Hematopoietic multipotent progenitor cell treated with erythropoietin and hydrocortisone succinate and interleukin-3 and kit ligand, for 6 days (in vitro differentiated cells): ENCODE measurements at places on chromosomes 4 and X.

DNA sequence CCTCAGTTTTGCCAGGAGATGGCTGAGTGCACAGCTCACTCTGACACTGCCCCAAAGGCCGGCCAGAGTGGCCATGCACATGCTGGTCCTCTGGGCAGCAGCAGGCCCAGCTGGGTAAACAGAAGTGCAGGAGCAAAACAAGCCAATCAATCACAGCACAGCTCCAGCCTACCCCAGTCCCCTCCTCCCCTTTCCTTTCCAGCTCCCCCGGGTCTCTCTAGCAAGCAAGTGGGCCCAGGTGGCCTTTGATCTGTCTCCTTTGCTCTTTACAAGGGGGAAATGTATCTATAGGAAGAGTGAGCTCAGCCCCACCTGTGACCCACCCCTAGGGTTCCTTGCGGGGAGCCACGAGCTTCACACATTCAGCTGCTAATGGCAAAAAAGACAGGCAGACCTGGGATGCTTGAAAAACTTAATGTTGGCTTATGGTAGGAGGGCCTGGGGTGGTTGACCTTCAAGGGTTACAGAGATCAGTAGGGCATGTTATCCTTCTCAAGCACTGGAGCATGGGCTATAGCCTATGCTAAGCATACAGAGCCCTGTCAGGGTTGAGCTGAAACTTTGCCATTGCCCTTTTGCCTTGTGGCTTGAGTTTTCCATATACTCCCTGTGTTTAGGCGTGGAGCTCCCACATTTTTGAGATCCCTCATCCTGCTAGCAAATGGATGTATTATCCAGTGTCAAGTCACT, 57.8 kb upstream of the PLAC1 start:
- no peak for DNase-seq

DNA sequence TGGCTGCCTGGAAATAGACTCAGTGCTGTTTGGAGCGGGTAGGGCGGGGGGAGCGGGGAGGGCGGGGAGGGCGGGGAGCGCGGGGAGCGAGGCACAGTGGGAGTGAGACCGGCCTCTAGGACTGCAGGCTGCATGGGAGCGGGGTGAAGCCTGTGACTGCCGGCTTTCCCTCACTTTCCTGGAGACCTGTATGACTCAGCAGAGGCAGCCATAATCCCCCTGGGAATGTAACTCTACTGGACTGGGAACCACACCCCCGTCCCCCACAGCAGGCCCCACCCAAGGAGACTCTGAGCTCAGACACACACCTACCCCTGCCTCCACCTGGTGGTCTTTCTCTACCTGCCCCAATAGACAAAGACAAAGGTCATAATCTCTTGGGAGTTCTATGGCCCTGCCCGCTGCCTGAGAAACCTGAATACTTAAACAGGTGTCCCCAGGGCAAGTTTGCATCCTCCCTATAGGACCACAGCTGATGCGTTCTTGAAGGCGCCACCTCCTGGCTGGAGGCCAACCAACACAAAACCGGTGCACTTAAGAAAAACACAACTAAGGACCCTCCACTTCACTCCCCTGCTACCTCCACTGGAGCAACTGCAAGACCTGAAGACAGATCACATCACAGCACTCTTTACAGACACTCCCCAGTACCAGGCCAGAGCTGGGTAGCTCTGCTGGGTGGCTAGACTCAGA, 18.0 kb downstream of the HDAC8 start:
- DNase-seq = no peak

DNA sequence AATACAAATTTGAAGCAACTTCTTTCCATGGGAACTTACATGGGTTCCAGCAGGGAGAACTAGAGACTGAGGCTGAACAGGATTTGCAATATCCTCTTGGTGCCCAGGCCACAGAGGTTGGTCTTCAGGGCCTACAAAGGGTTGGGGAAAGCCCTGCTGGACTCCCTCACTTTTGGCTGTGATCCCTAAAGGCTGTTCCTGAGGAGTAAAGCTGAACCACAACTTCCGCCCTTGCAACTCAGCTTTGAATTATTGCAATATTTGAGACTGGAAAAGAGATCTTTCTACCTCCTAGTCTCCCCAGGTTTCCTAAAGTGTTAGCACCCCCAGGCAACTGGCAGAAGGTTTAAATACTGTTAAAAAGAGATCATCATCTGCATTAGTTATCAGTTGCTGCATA, 26.9 kb downstream of the DCHS2 start:
- no peak for DNase-seq

DNA sequence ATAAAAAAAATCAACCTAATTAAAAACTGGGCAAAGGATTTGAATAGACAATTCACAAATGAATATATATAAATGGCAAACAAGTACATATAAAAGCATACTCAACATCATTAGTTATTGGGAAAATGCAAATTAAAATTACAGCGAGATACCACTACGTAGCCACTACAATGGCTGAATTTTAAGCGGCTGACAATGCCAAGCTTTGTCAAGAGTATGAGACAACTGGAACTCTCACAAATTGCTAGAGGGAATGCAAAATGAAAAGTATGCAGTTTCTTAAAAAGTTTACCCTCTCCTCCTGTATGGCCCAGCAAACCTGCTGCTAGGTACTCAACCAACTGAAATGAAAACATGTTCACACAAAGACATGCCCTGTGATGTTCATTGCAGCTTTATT, 34.8 kb downstream of the ZFP42 start:
- DNase-seq = no peak

DNA sequence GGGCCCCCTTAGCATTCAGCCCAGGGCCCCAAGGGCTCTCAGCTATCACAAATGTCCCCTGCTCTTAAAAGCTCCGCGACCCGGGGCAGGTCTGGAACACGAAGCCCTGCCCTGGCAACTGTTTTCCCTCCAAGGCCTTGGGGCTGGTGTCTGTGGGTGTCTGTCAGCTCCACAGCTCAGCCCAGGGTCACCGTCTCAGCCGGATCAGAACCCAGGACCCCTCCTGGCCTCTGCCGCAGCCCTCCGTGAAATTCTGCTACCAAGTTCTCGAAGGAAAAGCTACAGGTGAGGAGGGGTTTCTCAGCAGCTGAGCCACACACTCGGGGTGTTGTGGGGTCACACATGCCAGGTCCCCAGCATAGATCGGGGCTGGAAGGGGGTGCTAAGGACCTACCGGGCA, 61.2 kb downstream of the ACOX3 start:
- DNase-seq = no peak

GRCh38 chr4:113869743-113870375, 108.3 kb upstream of the CAMK2D start:
- DNase-seq = no peak

GRCh38 chrX:8848911-8849310, 47.7 kb upstream of the FAM9A start:
- no peak for DNase-seq

DNA sequence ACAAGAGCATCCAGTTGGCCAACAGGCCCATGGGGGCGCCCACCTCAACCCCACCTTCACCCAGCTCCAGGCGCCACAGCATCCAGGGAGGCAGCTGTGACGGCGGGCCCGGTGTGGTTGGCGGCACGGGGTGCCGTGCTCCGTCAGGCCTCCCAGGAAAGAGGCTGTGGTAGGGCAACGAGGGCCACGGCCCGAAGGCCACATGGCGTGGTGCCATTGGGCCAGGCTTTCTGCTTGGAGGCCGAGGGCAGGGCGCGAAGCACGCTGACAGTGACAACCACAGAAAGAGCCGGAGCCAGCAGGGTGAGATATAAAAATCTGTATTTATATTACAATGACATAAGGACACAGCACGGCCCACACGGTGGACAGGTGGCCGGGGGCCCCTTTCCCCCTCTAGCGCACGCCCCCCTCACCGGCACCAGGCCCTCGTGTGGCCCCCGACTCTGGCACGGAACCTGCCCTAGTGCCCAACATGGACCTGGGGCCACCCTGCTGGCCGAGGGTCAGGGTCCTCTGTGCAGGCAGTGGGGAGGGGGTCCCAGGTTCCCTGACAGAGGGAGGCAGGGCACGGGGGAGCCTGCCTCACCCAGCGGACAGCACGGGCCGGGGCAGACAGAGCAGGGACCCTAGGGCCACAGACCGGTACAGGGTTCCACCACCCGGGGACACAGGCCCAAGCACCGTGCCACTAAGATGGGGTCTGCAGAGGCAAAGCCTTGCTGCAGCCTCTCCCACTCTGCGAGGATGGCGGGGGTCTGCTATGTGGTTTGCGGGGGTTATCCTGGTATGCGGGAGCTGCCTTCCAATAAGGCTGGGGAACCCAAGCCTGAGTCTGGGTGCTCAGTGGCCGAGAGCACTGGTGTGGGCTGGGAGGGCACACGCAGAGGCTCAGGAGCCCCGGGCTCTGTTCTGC, 5.5 kb upstream of the HAUS3 start:
- no peak for DNase-seq

- DNase-seq = peak; percentile 58
These were observed 16.2 kb upstream of the S100G start for GRCh38 chrX:16633754-16634153.

GRCh38 chrX:138982365-138982764, 270.8 kb upstream of the FGF13 start:
- DNase-seq = peak; percentile 46

GRCh38 chr4:101977076-101977475, 186.5 kb downstream of the BANK1 start:
- no peak for DNase-seq

GRCh38 chrX:138748480-138748879, 37.0 kb upstream of the FGF13 start:
- DNase-seq = peak; percentile 18

- DNase-seq = no peak
These were observed 17.7 kb downstream of the ACSL1 start for GRCh38 chr4:184807797-184808712.

- DNase-seq = no peak
These were observed 54.6 kb downstream of the PROM1 start for GRCh38 chr4:16029262-16029661.

DNA sequence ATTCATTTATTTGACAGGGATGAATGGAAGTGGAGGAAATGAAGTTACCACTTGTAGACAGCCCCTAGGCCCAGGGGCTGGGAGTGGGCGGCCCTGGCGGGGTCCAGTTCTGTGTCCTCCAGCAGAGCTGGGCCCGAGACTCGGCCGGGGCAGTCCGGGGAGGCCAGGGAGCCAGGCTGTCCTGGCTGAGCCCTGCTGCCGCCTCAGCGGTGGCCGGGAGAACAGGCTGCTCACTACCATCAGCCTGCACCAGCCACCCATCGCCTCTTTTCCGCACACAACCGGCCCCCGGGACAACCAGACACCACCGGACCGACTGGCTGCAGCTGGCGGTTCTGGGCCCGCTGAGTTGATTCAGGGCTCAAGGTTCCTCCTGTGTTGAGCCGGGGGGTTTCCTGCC, 25.6 kb downstream of the CLDN34 start:
- DNase-seq = no peak

GRCh38 chrX:41234962-41235361, 99.0 kb upstream of the DDX3X start:
- DNase-seq = no peak

DNA sequence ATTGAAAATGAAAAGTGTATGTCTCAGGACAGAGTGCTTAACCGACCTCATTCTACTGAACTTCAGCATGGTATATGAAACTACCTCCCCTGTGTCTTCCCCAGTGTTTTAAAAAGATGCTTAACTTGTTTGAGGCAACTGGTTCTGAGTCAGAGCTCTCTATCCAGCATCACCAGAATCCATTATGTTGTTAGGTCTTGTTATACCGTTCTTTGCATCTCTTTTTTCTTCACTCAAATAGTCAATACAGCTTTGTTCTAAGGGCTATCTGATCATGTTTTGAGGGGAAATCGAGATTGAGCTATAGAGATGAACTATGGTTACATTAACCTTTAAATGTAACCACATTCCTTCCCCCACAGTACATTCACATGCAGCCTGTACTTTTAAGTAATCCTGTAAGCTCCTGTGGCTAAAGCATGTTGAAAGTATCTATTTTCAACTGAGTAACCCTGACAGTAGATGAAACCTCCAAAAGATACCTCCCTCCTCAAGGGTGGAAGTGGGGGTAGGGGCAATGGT, 514.4 kb downstream of the RPA4 start:
- no peak for DNase-seq

- DNase-seq = no peak
These were observed 43.9 kb upstream of the PDLIM5 start for GRCh38 chr4:94407846-94408245.

GRCh38 chrX:1300449-1300848, 31.8 kb downstream of the CSF2RA start:
- no peak for DNase-seq

DNA sequence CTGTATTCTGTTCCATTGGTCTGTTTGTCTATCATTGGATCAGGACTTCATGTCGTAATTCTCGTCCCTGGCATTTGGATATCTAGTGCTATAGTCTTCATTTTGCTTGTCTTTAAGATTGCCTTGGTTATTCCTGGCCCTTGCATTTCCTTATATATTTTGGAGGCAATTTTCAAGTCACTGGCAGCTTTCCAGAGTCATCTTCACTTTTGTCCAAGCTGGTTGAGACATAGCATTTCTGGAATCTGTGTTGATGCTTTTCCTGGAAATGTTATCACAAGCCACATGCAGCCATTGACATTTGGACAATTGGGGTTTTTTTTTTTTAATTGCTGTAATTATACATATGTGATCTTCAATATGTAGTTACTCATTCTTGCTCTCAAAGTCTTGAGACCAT, 45.2 kb upstream of the HGFAC start:
- no peak for DNase-seq

- no peak for DNase-seq
These were observed 378.6 kb upstream of the EPHA5 start for GRCh38 chr4:66048861-66049260.

- DNase-seq = no peak
These were observed 95.2 kb downstream of the GPAT3 start for GRCh38 chr4:83631066-83631465.

- no peak for DNase-seq
These were observed 13.0 kb downstream of the MAGEB1 start for GRCh38 chrX:30259927-30260326.

DNA sequence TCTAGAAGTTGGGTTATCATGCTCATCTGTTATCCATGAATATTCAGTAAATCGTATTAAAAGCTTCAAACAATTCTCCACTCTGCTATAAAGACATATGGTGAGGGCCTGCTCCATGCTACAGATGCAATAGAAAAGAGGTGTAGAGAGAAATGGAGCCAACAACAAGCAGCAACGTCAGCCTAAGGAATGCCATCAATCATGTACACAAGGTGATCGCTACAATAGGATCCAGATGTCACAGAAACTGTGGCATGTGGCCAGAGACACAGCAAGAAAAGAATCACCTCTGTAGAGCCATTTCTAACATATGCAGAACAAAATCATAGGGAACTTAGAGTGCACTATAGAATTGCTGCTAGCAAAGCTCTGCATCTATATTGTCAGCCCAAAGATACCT, 1188.1 kb downstream of the PCDH7 start:
- no peak for DNase-seq

GRCh38 chr4:149956678-149957077, 121.6 kb upstream of the DCLK2 start:
- DNase-seq = no peak

DNA sequence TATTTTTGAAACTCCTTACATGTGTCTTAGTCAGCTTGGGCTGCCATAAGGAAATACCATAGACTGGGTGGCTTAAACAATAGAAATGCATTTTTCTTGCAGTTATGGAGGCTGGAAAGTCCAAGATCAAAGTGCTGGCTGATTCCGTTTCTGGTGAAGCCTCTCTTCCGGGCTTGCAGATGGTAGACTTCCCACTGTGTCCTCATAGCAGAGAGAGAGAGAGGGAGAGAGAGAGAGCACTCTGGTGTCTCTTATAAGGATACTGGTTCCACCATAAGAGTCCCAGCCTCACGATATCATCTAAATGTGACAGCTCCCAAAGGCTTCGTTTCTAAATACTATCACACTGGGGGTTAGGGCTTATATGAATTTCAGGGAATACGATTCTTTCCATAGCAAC, 39.7 kb downstream of the ENPEP start:
- DNase-seq = peak; percentile 47
